Activated CD4-positive, alpha-beta T cell treated with anti-CD3 and anti-CD28 coated beads, Interleukin-2, Interleukin-4, amounts not matched to agents 100 ng/mL and 50 ng/mL, durations not matched to agents 16 hours and 8 hours (primary cell): ENCODE measurements at places on chromosomes 3 and 15.
A peak's percentile ranks its signal among the peaks of the same experiment; 100 is the strongest.

- DNase-seq = no peak
Observed at GRCh38 chr3:191761906-191762305, 300.9 kb downstream of the PYDC2 start.

DNA sequence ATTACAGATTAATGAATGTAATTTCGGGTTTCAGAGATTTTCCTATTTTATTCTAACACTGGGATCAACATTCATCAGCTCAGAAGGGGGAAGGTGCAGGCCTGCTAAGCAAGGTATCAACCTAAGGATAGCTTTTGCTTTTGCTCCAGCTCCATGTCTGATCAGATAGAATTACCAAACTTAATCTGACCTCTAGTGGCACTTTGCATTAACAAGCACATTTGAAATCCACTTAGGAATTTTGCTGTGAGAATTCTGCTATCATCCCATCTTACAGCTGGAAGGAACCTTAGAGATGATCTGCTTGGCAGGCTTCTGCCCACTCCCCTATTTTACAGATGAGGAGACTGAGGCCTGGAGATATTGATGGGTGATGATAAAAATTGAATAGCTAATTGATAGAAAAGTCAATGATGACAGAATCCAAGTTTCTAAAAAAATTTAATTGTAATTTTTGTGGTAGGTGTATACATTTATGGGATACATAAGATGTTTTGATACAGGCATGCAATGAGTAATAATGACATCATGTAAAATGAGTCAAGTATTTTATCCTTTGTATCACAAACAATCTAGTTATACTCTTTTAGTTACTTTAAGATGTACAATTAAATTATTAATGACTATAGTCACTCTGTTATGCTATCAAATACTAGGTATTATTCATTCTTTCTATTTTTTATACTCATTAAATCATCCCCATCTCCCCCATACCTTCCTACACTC lies 209.2 kb upstream of the ZPLD1 start:
- DNase-seq = peak; percentile 12

- no peak for DNase-seq
Observed at GRCh38 chr3:5218815-5219214, 31.3 kb downstream of the EDEM1 start.

DNA sequence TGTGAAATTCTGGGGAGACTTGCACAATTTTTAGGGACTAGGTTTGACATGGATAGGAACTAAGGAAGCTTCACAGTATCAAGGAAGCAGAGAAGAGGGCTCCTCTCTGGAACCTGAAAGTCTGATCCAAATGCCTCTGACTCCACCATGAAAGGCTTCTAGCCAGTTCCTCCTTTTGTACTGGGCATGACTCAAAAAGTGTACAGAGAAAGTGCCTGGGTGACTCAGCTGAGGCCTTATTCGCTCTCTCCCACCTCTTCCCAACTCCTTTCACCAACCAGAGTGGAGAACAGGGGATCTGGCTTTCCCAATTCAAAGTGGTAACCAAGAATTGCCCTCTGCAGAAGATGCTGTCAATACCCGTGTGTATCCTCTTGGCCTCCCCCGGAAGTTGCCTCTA lies 342.9 kb upstream of the PROK2 start:
- no peak for DNase-seq

DNA sequence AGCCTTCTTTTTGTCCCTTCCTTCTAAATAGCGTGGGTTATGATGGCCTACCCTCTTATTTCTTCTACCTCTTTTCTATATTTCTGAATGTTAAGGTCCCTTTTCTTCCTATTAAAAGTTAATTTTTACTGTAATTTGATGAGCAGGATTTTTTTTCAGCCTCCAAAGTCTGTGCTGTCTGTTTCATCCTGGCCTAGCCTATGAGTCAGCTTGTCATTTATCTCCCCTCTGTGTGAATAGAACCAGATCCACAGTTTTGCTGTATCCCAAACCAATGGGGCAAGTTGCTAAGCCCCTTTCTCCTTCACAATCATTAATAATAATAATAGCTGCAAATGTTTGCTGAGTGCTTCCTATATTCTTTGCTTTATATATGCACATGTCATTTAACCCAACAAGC lies 18.1 kb upstream of the C3orf38 start:
- DNase-seq = no peak

DNA sequence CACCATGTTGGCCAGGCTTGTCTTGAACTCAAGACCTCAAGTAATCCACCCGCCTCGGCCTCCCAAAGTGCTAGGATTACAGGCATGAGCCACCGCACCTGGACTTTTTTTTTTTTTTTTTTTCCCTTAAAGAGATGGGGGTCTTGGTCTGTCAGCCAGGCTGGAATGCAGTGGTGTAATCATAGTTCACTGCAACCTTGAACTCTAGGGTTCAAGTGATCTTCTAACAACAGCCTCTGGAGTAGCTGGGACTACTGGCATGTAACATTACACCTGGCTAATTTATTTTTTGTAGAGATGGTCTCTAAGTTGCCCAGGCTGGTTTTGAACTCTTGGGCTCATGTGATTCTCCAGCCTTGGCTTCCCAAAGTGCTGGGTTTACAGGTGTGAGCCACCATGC lies 81.6 kb downstream of the ANKRD28 start:
- DNase-seq = no peak

DNA sequence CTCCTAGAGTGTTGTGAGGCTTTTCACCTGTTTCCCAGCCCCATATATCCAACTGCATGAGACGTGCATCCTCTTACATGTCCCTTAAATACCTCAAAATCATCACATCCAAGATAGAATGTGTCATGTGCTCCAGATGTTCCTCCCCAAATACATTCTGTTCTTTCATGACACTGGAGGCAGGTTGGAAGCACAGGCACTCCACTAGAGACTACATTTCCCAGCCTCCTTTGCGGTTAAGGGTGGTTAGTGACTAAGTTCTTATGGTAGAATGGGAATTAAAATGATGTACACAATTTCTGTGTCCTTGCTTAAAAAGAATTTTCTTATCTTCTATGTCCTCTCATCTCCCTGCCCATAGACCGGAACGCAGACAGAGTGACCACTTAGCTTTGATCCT lies 34.3 kb downstream of the TMEM40 start:
- no peak for DNase-seq

GRCh38 chr15:99481113-99481950 lies 84.5 kb upstream of the MEF2A start:
- DNase-seq = no peak
